AG04449 (cell line): ENCODE measurements at places on chromosomes 5 and 9.

GRCh38 chr5:115382989-115383388 is 86.5 kb upstream of the CCDC112 start:
- DNase-seq = no peak

- DNase-seq = no peak
Observed at GRCh38 chr9:89920131-89920530, 315.3 kb downstream of the GADD45G start.

DNA sequence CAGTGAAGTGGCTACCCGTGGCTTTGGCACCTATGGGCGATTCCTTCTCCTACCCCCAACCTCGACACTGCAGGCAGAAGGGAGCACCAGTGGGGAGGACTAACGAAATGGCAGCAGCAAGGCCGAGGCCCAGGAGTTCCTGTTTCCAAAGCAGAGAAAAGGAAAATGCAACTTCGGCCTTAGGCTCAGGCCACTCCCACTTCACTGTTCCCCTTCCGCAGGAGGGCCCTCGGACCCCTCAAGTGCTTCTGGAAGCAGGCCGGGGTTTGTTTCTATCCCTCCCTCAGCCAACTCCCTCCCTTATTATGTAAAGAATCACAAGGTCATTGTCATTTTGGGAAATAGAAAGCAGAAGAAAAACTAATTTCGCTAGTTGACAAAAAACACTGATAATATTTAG is 36.4 kb upstream of the NKX2-5 start:
- no peak for DNase-seq

- no peak for DNase-seq
Observed at GRCh38 chr5:161042862-161043261, 190.9 kb upstream of the ATP10B start.

DNA sequence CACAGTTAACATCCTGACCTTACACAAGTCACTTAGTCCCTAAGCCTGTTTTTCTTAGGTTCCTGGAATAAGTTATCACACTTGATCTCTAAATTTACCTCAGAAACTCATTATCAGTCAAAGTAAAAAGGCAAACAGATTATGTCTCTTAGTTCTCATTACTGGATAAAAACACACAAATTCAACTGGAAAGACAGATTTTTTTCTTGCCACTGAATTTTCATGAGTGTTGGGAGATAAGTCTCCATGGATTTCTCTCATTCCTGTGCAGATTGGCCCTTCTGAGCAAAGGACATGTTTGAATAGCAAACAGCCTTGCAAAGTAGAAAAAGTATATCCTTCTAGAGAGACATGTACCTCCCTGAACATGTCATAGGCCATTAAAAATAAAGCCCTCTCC is 10.2 kb downstream of the SPATA9 start:
- DNase-seq = no peak

GRCh38 chr5:106171708-106172107 is 1499.0 kb downstream of the EFNA5 start:
- no peak for DNase-seq

- no peak for DNase-seq
Observed at GRCh38 chr9:121718084-121718483, 66.7 kb downstream of the DAB2IP start.

DNA sequence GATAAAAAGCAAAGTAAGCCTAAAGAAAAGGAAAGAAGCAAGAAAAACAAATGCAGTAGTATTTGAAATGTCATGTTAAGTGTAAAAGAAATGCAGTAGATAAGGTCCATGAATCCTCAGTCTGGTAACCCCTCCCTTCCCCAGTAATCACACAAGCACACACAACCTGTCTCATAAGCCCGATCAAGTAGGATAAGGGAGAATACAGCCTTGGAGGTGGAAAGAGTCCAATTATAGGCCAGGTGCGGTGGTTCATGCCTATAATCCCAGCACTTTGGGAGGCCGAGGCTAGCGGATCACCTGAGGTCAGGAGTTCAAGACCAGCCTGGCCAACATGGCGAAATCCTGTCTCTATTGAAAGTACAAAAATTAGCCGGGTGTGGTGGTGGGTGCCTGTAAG is 117.9 kb downstream of the GADD45G start:
- DNase-seq = no peak

- no peak for DNase-seq
Observed at GRCh38 chr5:43854697-43855292, 251.8 kb downstream of the NNT start.
